Progenitor cell of endocrine pancreas (in vitro differentiated cells): ENCODE measurements at places on chromosomes 11 and 22.

DNA sequence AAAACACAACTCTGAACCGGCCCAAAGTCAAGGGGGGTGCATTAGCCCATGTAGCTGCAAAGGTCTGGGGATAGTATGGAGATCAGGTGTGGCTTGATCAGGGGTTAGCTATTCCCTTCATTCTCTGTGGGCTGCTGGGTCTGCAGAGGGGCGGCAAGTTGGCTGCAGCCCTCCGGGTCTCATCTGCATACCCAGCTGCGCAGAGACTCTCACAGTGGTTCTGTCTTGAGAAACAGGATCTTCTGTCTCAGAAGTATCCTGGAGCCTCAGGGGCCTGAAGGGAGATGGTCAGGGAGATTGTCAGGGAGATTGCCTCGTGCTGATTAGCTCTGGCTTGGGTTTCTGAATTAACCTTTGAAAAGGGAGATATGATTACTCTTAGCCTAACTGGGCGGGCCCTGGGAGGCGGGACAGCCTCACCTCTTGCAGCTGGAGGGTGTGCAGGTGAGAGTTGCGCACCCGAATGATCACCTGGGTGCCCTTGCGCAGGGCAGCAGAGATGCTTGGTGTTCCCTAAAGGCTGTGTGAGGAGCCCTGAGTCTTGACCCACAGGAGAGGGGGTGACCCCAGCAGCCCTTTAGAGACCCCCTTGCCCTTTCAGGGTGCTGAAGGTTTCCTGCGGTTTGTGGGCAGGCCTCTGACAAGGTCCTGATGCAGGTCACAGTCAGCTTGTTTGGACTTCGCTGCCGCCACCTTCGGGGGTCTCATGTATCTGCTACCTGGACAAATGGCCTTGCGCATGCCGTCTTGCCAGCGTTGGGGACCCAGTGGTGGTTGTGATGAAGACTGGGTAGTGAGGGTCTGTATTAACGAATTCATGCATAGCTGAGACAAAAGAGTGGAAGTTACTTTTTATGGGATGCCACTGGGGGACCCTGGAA is 7.3 kb downstream of the ARHGAP8 start:
- DNase-seq = no peak

DNA sequence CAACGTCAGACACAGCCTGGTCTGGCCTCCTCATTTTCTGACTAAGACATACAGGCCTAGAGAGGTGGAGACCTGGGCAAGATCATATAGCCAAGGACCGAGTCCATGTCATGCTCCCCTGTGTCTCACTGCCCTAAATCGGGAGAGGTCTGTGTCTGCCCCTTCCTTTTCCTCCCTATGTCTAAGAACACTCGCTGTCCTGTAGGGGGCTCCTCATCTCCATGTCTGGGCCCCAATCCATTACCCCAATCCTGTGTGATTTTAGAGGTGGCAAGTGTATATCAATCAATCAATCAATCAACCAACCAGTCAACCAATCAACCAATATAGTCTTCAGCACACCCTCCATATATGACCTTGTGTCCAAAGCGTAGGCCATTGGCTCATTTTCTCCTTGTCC is 125.7 kb downstream of the KIRREL3 start:
- DNase-seq = no peak

DNA sequence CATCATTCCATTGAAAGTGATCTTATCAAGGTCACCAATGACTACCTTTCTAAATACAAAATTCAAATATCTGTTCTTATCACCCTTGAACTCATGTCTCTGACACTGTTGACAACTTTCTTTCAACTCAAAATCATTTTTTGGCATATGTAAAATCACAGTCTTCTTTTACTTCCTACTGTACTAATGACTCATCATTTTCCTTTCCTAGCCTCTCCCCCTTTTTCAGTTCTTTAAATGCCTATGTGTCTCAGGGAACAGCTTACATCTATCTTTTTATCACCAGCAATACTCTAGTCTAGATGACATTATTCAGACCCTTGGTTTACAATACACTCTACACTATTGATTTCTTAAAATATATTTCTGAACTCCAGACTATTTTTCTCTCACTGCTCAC is 2220.7 kb upstream of the RAG2 start:
- DNase-seq = no peak

- DNase-seq = no peak
These were observed 23.2 kb downstream of the SHISAL1 start for GRCh38 chr22:44289414-44290171.

GRCh38 chr11:12189543-12190235 is 79.3 kb downstream of the MICAL2 start:
- DNase-seq = no peak

- no peak for DNase-seq
These were observed 1654.6 kb upstream of the RAG2 start for GRCh38 chr11:38252620-38253019.

GRCh38 chr11:33445761-33446161 is 188.6 kb downstream of the HIPK3 start:
- no peak for DNase-seq

DNA sequence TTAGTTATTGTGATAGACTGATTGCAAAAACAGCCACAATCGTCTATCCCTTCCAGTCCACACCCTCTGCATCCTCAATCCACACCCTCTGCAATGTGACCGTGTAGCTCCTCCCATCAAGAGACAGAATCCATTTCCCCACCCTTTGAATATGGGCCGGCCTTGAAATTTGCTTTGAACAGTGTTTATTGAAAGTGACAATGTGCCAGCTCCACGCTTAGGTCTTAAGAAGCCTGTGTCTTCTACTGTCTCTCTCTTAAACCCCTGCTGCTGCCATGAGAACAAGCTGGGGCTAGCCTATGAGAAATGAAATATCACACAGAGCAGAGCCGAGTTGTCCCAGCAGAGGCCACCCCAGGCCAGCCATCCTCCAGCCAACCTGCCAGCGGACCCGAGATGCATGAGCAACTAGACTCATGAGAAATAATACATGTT is 22.3 kb upstream of the MICAL2 start:
- DNase-seq = no peak
